Kidney glomerular epithelial cell (primary cell): ENCODE measurements at places on chromosomes 6 and 20.

DNA sequence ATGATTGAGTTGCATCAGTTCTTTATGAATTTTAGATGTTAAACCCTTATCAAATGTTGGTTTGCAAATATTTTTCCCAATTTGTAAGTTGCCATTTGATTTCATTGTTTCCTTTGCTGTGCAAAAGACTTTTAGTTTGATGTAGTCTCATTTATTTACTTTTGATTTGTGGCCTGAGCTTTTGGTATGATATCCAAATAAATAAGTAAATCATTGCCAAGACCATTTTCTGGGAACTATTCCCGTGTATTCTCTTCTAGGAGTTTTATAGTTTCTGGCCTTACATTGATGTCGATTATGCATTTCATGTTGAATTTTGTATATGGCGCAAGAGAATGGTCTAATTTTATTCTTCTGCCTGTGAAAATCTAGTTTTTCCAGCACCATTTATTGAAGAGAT lies 13.4 kb downstream of the AIG1 start:
- DNase-seq: no peak

GRCh38 chr6:158991017-158991723 lies 8.8 kb downstream of the RSPH3 start:
- no peak for DNase-seq

DNA sequence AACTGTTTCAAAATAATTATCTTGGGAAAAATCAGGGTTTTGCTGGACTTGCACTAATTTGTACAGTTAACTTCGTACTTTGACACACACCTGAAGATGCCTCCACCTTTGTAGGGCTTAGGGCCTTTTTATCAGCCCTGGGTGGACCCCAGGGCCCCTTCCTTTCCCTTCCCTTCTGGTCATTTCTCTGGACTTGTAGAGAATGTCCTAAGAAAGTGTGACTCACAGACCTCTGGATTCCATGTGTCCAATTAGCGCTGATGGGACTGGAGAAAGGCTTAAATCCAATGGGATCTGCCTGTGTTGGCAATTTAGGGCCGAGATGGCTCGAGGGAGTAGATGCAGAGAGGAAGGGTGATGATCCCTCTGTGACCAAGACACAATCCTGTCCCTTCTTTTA lies 9.3 kb downstream of the TRIM15 start:
- no peak for DNase-seq

- DNase-seq: peak; percentile 85
Observed at GRCh38 chr6:146850238-146850896, 251.6 kb downstream of the ADGB start.

DNA sequence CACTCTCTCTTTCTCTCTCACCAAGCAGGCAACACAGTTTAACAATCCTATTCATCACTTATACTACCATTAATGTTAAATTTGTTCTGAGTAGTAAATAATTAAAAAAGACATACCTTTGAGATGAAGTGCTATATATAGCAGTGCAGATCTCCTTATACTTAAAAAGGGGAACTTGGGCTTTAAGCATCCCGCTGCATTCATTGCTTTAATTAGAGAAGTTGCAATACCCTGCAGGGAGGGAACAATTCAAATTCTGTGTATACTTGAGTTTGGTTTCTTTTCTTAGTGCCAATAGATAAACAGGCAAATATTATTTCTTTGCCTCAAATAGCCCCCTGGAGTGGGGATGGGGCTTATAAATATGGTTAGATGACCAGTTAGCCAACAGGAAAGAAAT lies 10.8 kb upstream of the ZBTB24 start:
- no peak for DNase-seq

DNA sequence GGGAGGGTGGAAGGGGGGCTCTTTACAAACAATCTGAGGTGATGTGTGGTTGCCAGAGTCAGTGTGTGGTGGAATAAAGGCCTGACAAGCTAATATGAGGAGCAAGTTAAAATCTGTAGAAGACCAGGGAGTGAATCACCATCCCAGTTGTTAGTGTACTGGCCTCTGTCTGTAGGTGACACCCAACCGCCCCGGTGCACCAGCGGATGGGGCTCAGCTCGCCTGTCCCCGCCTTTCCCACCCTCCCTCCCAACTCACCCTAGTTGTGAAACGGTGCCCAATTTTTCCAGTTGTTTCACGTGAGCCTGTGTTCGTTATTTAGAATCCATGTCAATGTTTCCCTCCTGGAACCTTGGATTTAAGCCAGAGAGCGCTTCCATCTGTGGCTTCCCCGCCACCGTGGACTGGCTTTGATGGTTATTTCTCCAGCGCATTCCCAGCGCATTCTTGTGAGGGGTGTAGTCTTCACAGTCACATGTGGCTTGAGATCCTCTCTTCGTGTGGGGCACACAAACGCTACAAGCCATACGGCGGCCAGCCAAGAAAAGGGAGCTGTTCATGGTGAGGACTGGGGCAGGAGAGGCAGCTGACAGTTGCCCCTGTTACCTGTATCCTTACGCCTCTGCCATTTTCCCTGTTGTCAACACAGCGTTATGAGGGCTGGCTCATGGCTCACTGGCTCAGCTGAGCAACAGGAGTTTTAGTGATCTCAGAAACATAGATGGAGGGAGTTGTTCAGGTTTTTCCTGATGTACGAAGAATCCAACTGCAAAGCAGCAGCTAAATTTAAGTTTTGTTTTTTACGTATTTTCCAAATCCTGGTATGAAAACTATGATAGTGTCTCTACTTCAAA lies 137.6 kb downstream of the ZDHHC14 start:
- no peak for DNase-seq

GRCh38 chr6:133136177-133136880 lies 104.8 kb upstream of the EYA4 start:
- DNase-seq: no peak

- peak; percentile 89 for DNase-seq
Observed at GRCh38 chr6:163793011-163793983, 378.8 kb downstream of the QKI start.

- DNase-seq: no peak
Observed at GRCh38 chr20:64158346-64159285, 5.6 kb upstream of the MYT1 start.

DNA sequence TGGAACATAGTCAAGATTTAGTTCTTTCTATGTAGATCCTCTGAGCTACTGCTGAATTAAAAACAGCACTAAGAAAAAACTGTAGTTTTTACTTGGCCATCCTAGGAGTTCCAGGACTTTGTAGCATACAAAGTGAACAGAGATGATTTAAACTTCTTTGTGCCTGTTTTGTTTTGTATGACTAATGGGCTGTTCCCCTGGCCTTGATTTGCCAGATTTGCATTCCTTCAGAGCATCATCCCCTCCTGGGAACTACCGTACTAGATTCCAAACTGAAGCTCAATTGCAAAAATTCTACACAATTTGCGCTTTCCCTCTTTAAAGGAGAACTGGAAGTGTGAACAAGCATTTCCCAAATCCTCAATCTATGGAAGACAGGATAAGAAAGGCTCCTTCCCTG lies 23.1 kb downstream of the ACOT13 start:
- no peak for DNase-seq

DNA sequence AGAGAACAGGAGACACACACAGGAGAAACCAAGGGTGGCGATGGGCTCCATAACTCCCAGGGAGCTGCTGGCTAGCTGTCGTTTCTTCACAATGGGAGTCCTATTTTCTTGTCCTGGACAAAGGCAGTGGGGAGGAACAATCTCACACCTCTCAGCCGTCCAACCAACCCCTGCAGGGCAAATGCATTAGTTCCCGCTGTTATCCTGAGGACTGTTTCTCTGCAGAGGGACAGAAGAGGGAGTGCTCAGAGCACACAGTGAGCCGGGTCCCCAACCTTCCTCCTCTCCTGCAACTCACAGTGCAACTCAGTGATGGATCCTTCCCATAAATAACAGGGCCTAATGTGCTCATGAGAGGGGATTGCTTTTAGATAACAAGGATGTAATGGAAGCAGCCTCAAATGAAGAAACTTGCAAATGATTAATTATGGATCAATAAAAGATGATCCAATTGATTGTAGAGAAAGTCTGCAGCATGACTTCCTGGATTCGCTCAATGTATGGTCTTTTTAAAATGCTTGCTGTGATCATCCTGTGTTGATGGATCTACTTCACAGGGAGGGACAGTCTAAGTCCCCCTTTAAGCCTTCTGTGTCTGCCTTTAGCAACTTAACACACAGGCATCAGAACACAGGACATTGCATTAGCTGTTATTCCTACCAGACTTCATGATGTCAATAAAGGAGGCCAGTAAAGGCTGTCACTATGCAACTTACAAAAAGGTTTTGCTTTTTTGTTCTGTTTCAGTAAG lies 453.4 kb upstream of the AGPAT4 start:
- no peak for DNase-seq
